ENCODE measurements at places on chromosomes 5 and 9.

DNA sequence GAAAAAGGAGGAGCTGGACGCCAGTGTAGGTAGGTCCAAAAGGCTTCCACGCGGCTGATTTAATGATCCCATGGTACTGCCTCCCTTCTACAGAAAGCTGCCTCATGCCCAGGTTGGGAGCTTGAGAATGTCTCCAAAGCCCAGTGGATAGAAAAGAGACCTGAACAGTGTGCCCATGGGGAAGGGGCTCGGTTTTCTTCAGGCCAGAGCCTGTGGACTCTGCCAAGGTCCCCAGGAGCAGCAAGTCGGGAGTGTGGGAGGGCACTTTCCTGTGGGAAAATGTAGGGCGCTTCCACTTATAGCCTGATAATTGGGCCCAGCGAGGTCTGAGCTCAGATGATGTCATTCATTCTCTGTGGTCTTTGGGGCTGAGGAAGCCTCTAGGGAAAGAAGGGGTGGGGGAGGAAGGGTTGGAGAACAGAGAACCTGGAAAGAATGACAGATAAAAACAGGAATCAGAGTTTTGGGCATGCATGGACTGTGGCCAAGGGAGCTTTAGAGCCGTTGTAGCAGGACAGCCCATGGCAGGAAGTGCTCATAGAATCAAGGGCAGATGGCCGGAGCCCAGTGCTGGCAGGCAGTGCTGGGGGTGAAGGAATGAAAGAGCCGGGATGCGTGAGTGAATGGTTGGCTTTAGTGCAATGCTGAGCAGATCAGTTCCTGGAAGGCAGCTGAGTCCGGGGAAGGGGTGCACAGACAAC lies 42.5 kb upstream of the SH3PXD2B start:
- peak; percentile 5 for DNase-seq

GRCh38 chr9:95923794-95924193 lies 48.3 kb downstream of the ERCC6L2 start:
- no peak for DNase-seq

DNA sequence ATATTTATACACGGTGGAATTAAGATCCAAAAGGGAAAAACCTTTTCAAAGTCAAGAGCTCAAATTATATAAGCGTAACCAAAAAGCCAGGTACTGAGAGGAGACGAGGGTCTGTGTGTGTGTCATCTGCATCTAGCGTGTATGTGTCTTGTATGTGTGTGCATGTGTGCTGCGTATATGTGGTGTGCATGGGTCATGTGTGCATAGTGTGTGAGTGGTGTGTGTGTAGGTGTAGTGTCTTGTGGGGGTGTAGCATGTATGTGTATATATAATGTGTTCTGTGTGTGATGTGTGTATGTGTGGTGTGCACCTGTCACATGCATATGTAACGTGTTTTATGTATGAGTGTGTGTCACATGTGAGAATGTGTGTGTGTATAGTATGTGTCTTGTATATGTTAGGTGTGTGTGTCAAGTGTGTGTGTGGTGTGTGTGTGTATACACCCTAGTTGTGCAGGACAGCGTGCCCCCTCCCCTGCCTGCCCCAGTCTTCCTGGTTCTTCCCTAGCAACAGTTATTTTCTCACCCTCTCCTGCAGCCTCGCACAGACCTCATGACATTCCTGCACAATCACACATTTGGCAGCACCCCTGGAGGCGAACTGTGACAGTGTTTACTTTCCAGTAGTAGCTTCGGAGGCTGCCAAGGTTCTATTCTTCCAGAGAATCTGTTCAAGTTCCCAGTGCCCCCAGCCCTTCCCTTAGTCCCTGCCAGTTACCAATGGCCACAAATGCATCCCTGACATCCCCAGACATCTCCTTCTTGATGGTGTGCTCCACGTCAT lies 27.1 kb upstream of the TNIP1 start:
- DNase-seq: peak; percentile 63

- DNase-seq: no peak
These were observed 756.0 kb upstream of the C9orf72 start for GRCh38 chr9:28329323-28329722.

GRCh38 chr5:79008362-79008761 lies 23.3 kb upstream of the ARSB start:
- no peak for DNase-seq

GRCh38 chr9:114539701-114540380 lies 34.6 kb upstream of the WHRN start:
- DNase-seq: no peak

GRCh38 chr5:164255598-164256213 lies 750.3 kb downstream of the MAT2B start:
- no peak for DNase-seq

- DNase-seq: peak; percentile 94
These were observed 42.8 kb upstream of the PDE8B start for GRCh38 chr5:77167695-77168121.

DNA sequence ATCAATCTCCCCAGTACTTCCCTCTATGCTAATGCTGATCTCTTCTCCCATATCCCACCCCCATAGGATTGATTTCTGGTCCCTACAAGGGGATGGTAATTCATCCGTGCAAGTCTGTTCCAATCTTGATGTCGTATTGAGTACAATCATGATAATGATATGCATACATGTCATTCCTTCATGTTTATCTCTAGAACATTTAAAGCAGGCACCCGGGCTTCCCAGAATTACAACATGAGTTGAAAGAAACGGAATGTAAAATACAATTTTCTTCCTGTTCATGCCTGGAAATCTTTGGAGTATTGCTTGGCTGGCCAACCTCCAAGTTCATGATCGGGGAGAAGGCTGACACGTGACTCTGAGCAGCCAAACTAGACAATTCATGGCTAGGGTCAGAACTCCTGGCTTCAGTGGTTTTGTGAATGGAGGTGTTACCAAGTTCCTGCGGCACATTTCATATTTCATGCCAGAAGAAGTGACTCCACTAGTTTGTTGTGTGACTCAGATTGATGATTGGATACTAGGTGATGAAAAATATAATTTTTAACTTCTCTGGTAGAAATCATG lies 66.6 kb downstream of the C9orf152 start:
- peak; percentile 96 for DNase-seq

DNA sequence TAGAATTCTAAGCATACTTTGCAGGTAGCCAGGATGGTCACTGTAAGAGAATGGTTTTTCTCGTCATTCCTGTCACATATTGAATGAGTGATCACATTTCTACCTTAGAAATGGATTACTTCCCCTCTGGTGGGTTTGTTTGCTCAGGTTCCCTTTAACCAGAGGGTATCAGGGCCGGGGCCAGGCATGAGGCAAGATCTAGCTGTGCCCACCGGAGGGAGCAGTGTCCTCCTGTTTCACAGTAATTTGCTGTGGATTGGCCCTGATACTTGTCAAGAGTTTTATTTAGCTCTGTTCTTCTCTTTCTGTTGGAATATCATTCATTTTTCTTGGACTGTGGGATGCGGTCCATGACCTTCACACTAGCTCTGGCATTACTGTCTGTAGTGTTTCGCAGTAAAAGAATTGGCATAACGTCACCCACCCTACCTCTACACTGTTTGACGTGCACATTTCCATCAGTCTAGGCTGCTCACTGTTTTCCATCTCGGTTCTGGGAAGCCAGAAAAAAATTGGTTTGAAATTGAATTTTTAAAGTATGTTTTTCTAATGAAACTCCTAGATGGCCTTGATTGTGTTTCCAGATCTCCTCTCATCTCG lies 42.4 kb upstream of the ZBED3 start:
- peak; percentile 67 for DNase-seq

GRCh38 chr9:36161187-36161586 lies 8.0 kb upstream of the CCIN start:
- no peak for DNase-seq

DNA sequence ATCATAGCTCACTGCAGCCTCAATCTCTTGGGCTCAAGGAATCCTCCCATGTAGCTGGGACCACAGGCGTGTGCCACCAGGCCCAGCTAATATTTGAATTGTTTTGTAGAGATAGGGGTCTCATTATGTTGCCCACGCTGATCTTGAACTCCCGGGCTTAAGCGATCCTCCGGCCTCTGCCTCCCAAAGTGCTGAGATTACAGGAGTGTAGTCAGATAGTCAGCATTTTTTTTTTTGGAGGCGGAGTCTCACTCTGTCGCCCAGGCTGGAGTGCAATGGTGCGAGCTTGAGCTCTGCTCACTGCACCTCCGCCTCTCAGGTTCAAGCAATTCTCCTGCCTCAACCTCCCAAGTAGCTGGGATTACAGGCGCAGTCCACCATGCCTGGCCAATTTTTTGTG lies 1.6 kb upstream of the SAR1B start:
- no peak for DNase-seq

- DNase-seq: peak; percentile 94
These were observed 644 bp upstream of the CTNNAL1 start for GRCh38 chr9:109013679-109014607.

DNA sequence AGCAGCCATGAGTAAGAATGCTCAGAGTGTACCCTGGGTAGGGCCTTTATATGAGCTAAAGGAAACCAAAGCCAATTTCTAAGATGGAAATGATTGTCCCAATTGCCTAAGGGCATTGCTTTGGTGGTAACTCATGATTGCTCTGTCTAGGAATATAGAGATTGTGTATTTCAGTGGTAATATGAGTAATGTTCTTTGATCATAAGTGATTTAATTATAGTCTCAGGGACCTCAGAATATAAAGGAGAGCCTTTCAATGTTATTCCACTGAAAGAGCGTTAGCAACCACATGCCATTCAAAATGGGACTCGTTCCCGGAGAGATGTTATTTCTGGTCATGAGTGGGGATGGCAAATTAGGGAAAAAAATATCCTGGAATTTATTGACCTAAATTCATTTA lies 340.5 kb downstream of the ARHGEF28 start:
- no peak for DNase-seq

- DNase-seq: peak; percentile 4
These were observed 389.1 kb upstream of the KIF2A start for GRCh38 chr5:61916621-61917620.

DNA sequence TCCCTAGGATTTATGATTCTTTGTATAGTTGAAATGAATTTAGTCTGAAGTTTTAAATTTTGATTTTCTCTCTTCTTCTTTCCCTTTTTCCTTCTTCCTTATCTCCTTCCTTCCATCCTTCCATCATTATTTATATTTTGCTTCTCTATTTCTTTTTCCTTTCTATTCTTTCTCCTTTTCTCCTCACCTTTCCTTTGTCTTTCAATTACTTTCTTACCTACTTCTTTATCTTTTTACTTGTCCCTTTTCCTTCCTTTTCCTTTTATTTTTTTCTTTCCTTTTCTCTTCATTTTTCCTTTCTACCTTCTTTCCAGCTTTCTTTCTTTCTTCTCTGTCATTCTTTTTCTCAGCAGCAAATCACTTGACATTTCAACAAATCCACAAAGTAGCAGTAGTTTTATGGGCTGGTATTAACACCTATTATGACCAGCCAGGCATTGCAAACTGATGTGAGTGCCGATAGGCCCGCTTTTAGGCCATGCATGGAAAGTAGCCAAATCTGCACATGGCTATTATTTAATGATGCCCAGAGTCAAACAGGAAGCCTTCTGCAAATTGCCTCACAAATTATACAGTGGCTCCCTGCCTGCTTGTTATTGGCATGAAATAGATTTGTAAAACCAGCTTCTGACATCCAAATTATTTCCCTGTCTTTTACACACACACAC lies 37.1 kb upstream of the NR3C1 start:
- no peak for DNase-seq

DNA sequence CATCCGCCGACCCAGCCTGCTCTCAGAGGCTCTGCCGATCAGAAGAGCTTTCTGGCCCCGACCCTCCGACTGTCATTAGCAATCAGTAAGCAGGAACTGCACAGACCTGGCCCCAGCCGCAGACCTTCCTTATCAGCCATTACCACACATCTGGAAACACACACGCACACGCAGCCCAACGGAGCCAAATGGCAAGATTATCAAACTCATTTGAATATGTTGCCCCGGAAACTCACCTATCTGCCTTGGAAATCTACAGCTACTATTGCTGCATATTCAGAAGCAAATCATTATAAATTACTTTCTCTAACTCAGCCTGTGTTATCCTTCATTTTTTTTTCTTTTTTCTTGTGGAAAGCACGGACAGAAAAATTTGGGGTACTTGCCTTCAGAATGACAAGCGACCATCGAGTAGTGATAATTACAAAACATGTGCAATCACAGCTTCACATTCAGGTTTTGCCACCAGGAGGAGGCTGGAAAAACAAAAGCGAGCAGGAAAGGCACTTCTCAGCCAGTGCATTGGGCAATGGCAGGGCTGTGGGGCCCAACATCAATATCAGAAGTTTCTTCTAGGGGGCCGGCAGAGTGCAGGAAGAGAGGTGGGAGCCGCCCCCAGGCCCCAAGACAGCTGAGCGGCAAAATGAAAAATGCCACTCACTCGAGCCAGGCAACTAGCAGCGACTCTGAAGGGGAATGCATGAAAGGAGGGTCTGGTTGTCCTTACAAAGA lies 122.3 kb downstream of the VAV2 start:
- DNase-seq: no peak

DNA sequence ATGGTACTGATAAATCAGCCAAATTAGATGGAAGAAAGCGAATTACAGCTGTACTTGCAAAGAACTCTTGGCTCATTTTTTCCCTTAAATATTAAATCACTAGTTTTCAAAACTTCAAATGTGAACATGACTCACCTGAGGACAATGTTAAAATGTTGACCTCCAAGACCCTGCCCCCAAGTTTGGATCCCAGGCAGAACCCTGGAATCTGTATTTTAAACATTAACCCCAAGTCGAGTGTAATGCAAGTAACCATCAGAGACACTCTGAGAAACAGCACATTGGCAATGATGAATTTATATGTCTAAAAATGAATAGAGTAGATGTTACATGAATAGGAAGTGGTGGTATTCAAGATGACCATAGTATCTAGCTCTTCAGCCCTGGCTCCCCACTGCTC lies 2.3 kb upstream of the CD274 start:
- DNase-seq: no peak

- DNase-seq: no peak
These were observed 3.1 kb downstream of the SRD5A1 start for GRCh38 chr5:6636293-6636692.

GRCh38 chr9:128056887-128057723 lies 10.0 kb downstream of the NAIF1 start:
- no peak for DNase-seq

DNA sequence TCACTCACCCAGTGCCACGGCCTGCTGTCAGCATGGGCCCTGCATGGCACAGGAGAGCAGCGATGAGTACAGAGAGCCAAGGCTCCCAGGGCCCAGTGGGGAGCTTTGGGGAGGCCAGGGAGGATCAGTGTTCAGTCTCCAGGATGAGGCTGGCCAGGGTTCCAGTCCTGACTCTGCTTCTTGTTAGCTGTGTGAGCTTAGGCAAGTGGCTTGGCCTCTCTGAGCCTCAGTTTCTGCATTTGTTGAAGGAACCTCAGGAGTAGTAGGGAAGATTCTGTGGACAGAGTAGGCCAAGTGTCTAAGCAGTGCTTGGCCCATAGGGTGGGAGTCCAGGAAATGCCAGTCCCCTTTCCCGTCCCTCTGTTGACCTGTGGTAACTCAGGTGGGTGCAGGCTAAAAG lies 39.5 kb downstream of the ERGIC1 start:
- no peak for DNase-seq

DNA sequence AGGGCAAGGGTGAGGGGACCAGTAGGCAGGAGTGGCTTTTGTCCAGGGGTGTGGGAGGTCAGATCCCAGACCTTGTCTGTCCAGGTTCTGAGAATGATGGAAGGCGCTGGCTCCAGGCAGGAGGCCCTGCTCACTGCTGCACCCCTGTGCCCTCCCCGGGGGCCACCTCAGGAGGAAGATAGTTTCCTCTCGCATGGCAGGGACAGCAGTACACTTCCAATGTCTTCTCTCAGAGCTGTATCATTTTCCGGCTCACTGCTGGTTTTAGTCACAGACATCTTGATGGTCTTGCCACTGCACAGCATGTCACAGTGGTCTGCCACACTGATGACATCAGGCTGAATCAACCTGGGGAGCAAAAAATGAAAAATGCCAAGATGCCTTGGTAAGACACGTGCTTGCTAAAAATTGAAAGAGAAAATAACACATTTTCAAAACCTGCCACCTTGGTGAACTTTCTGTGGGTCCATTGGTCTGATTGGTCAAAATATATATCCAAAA lies 3.3 kb upstream of the SLC6A3 start:
- DNase-seq: no peak
